ENCODE measurements at places on chromosomes 6 and 20. TPM values are rescaled to one million over a fixed set of nuclear protein-coding genes. Genes with fewer than 3 reads are reported as not detected.

Gene FGD2
- 0.14 TPM for total RNA-seq

Gene PPP1R14C
- total RNA-seq, result 1.4 TPM

Gene PTCRA
- total RNA-seq, result not detected

Gene ZBTB12
- total RNA-seq, result 14.9 TPM

Gene MAS1
- 0.03 TPM for total RNA-seq
